ENCODE measurements at places on chromosomes 12 and 14. TPM values are rescaled to one million over a fixed set of nuclear protein-coding genes. Genes with fewer than 3 reads are reported as not detected.

GRCh38 chr14:64928239-64929013 is 14.1 kb downstream of the GPX2 start:
- DNase-seq, result no peak

DNA sequence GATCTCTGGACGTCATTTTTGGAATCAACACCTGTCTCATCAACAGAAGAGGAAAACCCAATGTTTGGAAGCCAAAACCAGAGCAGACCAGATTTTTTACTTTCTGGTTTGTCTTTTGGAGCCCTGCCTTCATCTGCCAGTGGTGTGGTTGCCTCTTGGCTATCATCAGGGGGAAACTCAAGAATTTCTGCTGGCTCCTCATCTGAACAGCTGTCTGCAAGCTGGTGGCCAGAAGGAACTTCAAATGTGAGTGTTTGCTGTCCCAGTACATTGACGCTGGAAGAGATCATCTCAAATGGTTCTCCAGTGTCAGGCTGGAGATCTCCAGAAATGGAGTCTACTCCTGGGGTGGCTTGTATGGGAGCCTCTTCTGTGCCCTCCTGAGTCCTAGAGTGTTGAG is 13.8 kb downstream of the PLD4 start:
- no peak for DNase-seq

Gene PAPLN
- total RNA-seq, result 0.31 TPM

- DNase-seq, result no peak
Measured at GRCh38 chr14:94839348-94839747, 69.4 kb upstream of the GSC start.

GRCh38 chr14:53183611-53184010 is 30.5 kb upstream of the DDHD1 start:
- no peak for DNase-seq

DNA sequence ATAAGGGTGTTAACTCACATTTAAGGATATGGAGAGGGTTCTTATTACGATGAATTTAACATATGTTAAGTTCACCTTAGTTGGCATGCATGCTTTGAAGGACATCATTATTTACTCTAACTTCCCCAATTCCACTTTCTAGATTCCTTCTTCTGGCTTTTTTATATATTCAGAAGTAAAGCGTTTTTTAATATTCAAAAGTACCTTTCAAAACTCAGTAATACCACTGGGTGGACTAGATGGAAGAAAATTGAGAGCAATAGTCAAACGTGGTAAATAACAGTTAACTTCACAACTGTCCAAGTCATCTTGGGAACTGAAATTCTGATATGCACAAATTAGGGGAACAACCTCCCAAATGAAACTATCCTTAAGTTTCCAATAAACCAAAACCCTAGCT is 9.1 kb downstream of the SINHCAF start:
- DNase-seq, result no peak

GRCh38 chr12:42636993-42637392 is 47.4 kb upstream of the PRICKLE1 start:
- DNase-seq, result no peak

Gene PHETA1
- total RNA-seq, result 3.9 TPM

DNA sequence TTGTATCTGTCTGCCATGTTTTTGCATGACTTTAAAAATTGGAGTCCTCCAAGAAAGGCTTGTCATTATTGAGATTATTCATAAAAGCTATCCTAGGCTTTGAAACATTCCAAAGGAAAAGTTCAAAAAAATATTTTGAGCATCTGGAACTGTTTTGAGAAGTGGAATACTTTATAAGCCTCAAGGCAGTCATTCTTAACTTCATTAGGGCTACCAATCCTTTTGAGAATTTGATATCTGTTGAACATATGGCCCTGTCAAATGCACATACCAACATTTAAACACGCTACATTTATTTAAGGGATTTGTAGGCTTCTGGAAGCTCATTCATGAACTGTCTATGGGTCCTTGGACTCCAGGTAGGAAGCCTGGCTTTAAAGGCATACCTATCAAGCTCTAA is 77.0 kb downstream of the TMEM117 start:
- no peak for DNase-seq

- no peak for DNase-seq
Measured at GRCh38 chr14:57811998-57812546, 53.8 kb downstream of the SLC35F4 start.

DNA sequence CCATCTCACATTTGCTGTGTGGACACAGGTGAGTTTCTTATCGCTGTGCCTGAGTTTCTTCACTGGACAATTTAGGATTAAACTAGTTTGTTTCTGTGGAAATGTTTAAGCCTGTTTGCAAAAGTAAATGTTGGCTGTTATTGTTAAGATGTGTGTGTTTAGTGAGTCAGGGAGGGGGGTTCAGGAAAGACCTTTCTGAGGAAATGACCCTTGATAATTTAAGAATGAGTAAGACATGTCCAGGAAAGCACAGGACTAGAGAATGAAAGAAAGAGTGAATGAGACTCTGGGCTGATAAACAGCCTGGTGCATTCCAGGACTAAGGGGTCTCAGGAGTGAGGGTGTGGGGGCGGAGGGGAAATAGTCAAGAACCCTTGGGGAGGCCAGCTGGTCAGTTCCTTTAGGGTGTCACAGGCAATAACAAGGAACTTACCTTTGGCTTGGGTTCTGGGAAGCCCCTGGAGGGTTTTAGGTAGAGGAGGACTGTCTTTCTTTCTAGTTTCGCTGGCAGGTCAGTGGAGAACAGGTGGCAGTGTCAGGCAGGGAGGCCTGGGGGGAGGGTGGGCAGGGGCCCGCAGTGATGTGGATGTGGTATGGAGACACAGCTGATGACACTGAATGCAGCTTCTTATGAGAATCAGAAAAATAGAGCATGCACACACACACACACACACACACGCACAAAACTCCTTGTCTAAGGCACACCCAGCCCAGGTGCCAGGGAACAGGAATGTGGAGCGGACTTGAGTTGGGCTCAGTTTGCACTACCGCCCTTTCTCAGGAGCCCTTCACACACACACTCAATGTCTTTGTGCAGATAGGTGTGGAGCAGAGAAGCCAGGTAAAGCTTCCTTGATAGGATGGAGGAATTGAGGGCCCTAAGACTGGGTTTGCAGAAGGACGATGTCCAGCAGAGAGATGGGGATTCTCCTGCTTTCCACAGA is 1005.5 kb downstream of the VRK1 start:
- no peak for DNase-seq

Gene CCDC38
- total RNA-seq, result 0.46 TPM

Gene NELL2
- 67.0 TPM for total RNA-seq

Gene TMEM233
- total RNA-seq, result not detected

Gene ACSM4
- total RNA-seq, result not detected

DNA sequence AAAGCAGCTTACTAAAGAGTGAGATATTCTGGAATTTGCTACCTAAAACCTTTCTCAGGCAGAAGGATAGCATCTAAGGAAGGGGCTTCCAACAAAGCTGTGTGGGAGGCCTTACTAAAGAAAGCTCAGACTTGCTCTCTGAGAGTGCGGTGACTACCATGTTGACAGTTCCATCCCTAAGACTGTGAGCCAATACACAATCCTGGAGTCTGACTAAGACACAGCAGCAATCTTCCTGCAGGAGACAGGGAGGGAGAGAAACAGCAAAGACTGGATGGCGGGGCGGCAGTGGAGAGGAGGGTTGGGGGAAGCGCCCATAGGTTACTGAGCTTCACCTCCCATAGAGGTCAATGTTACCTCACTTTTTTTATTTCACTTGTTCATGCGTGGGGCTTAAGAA is 70.9 kb downstream of the KITLG start:
- no peak for DNase-seq

DNA sequence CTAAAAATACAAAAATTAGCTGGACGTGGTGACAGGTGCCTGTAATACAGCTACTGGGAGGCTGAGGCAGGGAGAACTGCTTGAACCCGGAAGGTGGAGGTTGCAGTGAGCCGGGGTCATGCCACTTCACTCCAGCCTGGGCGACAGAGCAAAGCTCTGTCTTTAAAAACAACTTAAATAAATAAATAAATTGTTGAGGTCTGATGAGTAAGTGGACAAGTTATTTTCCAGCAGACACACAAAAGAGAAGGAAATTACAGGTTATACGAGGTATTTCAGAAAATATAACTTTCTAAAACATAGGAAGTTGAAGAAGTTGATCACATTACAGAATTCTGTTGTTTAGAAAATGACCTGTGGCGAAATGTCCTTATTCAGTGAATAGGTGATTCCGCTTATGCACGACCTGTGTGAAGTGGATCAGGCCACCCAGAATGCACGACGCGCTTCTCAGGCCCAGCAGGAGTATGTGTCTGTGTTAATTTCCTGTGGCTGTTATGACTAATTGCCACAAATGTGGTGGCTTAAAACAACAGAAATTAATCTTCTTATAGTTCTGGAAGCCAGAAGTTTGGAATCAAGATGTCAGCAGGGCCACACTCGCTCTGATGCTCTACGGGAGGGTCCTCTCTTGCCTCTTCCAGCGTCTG is 38.1 kb downstream of the P2RX7 start:
- no peak for DNase-seq

Gene PLEKHD1
- not detected for total RNA-seq

Gene RERGL
- not detected for total RNA-seq

GRCh38 chr12:106304797-106305196 is 2.3 kb downstream of the TCP11L2 start:
- DNase-seq, result no peak
